NCI-H526 treated with DMSO at 0.1 percent for 48 hours (cell line): ENCODE measurements at places on chromosomes 6 and 20.

GRCh38 chr6:156701966-156702365 lies 75.2 kb upstream of the ARID1B start:
- no peak for DNase-seq

DNA sequence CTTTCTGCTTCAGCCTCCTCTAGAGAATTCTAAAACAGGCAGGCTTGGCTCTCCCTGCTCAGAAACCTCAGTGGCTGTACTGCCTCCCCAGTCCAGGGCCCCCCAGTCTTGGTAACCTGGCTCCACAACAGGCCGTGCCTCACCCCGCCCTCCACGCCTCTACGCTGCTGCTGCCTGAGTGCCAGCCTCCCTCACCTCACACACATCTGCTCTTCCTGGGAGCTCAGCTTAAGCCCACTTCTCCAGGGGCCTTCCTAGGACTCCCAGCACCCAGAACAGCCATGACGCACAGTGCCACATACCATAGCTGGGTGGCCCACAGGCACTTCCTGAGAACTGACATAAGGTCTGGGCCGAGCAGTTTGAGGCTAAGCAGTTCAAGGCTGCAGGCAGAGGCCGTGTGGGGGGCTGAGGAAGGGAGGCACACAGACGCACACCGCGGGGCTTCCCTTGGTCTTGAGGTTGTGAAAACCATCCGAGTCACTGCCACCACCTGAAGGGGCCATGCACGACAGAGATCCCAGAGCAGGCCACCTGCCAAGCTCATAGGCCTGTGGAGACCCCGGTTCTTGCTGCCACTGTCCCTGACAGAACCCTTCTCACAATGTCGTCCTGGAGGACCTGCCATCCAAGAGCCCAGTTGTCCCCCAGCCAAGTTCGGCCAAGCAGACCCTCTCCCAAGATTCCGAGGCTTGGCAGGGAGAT lies 42.6 kb downstream of the DSTN start:
- no peak for DNase-seq

DNA sequence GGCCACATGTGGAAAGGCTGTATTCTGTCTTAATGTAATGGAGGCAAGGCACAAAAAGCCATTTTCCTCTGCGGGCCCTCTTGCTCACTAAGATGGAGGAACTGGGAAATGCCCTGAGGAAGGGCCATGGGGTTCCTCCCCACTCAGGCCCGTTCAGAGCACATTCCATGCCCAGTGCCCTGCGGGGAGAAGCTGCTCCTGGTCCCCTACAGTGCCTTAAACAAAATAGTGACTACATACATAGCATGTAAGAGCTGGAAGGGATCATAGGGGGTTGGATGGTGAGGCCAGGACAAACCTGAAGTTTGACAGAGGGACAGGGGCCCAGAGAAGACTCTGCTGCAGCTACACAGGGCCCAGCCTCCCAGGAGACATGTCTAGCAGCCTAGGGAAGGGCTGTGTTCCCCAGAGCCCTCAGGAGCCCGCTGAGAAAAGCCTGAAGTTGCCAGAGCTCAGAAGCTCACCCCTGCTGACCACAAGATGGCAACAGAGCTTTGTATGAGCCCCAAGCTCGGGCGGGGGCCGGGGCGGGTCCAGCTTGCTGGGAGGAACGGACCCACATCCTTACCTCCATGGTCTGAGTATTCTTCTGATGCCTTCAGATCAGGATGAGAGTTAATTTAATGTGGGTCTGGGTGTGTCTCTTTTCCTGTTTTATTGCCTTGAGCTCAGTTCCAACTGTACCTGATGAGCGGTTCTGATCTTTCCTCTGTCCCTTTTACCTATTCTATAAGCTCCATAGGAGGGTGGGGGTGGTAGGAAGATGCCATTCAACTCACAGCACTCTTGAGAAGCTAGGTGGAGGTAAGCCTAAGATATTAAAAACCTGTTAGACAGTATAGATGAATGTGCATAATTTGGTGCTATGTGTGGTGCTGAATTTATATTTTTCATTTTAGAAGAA lies 242.9 kb downstream of the CDC5L start:
- peak; percentile 66 for DNase-seq

- DNase-seq: no peak
Measured at GRCh38 chr6:149324428-149324827, 6.9 kb downstream of the TAB2 start.
